ENCODE measurements at places on chromosomes 1 and 21.
A peak's percentile ranks its signal among the peaks of the same experiment; 100 is the strongest.

DNA sequence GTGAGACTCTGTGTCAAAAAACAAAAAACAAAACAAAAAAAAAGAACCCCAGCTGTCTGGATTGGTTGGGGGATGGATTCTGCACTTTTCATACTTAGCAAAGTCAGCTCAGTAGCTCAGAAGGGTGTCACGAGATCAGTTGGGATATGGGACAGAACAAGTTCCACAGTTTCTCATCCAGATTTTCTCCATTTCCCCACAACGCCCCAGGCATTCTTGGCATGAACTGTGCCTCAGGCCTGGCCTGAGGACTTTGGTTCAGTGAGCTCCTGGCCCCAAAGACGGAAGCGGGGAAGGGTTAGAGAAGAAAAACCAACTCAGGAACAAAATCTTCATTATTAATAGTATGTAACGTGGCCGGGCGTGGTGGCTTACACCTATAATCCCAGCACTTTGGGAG, 1.9 kb downstream of the AKR7A2 start:
- DNase-seq: no peak

- no peak for DNase-seq
Measured at GRCh38 chr1:59061876-59062275, 235.0 kb upstream of the FGGY start.

GRCh38 chr1:156004843-156005584, 15.7 kb downstream of the SSR2 start:
- no peak for DNase-seq

GRCh38 chr1:153506831-153507413, 28.9 kb downstream of the S100A6 start:
- no peak for DNase-seq

DNA sequence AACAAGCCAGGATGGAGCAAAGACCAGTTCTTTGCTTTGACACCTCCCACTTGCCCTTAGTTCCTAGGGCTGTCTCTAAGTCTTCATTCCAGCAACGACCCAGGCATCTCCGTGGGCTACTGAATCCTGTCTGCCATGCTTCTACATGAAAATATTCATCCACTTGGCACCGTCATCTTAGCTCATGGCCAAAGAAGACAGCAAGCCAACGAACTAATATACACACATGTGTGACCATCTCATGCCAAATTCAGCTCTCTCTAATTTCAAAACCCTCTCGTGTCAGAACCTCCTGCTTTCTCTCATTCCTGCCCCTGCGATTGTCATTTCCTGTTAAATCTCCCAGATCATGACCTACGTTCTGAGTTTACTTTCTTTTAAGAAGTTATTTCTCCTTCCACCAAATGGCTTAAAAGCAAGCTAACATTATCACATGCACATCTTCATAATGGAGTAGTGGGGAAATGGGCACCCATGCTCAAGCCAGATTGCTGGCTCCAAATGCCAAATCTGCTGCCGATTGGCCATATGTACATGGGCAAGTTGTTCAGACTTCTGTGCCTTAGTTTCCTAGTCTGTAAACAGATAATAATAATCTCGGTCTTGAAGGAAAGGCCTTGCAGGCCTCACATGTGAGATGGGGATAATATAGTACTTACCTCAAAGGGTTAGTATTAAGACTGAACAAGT, 373.4 kb downstream of the USH2A start:
- DNase-seq: no peak

- no peak for DNase-seq
Measured at GRCh38 chr1:209743145-209743482, 12.7 kb upstream of the TRAF3IP3 start.

GRCh38 chr1:214683621-214684020, 80.6 kb downstream of the CENPF start:
- no peak for DNase-seq

GRCh38 chr21:36202726-36203602, 46.3 kb downstream of the DOP1B start:
- DNase-seq: no peak

DNA sequence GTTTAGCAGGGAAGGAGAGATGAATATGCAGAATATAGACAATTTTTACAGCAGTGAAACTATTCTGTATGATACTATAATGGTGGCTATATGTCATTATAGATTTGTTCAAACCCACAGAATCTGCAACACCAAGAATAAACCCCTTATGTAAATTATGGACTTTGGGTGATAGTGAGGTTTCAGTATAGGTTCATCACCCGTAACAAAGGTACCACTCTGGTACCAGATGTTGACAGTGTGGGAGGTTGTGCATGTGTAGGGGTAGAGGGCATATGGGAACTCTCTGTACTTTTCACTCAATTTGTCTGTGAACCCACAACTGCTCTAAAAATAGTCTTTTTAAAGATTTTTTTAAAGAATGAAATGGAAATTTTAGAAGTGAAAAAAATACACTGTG, 29.9 kb upstream of the PRDX6 start:
- DNase-seq: no peak

DNA sequence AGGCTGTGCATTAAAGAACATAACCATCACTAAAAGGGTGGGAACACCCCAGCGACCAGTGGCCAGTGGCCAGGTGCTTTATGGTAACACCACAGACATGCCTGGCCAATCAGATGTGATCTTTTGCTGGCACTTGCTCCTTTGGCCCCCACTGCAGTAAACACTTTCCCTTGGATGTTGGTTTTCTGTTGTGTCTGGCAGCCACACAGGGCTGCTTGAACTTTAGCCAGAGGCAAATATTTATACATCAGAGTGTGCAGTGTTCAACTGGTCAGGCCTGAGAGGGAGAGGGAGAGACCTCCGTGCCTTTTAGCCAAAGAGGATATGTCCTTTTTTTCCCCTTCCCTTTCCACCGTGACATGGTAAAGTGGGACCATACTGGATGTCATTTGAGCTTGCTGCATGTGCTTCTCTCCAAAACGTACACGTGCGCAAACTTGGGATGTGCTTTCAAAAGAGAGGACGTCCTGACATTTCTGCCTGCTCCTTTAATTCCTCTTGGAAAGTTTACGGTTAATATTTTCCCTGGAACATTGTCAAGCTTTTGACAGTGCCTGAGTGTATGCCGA, 101.2 kb downstream of the NFIA start:
- DNase-seq: no peak

DNA sequence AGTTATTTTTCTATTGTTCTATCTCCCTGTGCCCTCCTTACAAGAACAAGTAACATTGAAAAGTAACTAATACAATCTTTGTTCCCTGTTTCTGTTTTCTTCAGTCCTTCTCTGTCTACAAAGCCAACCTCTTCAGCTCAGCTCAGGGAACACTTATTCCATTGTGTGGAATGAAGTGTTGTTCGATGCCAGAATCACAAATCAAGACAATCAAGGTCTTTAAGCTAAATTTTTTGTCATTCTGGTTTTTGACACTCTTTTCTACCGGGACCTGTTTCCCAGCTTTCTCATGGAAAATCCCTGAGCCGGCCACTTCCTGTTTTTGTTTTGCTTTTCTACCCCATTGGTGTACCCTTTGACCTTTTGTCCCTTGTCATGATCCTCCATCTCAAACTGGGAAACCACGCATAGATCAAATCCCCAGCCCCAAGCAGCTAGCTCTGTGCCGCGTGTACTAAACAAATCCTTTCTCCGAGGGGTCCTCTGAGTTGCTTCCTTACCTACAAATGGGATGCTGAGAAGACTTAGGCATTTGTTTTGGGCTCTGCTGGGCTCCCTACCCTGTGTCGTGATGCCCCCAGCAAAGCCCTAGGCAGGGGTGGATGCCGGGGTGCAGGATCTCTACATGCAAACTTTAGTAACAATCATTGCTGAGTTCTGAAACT, 141.8 kb downstream of the TOMM20 start:
- DNase-seq: no peak

GRCh38 chr1:183263886-183264602, 78.0 kb downstream of the LAMC2 start:
- DNase-seq: no peak

DNA sequence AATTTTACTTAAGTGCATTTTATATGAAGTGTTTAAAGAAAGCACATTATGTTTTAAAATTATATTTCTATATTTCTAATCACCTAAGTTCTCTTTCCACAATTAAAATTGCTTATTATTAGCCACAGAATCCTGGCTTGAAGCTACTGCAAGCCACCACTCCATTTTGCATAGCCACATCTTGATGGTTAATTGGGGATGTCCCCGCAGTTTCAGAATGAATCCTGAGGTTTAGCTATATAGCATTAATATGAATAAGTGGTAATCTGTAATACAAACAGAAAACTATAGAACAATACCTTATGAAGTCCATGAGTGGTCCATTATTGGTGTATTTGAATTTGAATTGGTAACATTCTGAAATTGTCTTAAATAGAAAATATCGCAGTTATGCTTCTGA, 11.6 kb upstream of the GOLPH3L start:
- DNase-seq: no peak

- DNase-seq: no peak
Measured at GRCh38 chr1:55535724-55536544, 320.8 kb upstream of the USP24 start.

DNA sequence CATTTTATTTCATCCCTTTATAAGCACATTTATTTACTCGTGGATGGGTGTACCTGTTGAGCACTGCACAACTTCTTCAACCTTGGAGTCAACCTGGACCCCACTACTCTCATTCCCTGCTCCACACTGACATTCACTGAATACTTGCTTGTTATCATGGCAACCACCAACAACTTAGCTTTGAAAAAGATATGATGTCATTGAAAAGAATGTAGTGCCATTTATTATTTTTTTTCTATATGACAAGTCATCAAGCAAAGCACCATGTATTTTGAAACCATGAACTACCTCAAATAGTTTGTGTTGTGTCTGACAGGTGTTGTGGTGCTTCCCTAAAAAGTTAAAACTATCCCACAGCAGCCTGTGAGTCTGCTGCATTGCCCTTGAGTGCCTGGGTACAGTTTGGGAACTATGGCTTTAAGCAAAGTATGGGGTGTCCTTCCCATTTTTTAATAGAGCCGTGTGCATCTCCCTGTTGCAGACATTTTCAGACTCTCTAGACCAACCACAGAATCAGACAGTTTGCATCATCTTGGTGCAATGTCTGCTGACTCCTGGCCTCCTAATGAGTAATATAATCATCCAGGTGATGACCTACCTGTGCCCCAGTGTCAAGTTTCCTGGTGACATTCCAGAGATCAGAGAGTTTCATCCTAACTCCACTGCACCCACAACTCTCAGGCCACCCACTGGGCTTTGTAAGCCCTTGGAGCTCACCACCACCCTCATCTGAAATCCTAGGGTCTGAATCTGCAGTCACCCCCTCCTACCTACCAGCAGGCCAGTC, 339.7 kb upstream of the PROX1 start:
- no peak for DNase-seq

GRCh38 chr1:210535761-210536160, 207.1 kb downstream of the HHAT start:
- no peak for DNase-seq

DNA sequence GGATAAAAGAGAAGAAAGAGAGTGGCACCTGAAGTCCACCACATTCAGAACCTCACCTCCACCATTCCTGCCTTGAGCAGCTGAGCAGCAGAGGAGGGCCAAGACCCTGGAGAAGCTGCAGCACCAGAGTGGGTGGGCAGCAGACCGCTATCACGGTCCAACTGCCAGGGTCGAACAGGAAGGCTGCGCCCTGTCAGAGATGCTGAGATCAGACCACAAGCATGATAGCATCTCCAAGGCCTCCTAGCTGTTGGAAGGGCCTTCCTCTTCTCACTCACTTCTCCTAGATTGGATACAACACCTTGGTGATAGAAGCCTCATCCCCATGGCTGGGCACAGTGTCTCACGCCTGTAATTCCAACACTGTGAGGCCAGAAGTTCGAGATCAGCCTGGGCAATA, 12.1 kb upstream of the SLC45A3 start:
- DNase-seq: no peak

DNA sequence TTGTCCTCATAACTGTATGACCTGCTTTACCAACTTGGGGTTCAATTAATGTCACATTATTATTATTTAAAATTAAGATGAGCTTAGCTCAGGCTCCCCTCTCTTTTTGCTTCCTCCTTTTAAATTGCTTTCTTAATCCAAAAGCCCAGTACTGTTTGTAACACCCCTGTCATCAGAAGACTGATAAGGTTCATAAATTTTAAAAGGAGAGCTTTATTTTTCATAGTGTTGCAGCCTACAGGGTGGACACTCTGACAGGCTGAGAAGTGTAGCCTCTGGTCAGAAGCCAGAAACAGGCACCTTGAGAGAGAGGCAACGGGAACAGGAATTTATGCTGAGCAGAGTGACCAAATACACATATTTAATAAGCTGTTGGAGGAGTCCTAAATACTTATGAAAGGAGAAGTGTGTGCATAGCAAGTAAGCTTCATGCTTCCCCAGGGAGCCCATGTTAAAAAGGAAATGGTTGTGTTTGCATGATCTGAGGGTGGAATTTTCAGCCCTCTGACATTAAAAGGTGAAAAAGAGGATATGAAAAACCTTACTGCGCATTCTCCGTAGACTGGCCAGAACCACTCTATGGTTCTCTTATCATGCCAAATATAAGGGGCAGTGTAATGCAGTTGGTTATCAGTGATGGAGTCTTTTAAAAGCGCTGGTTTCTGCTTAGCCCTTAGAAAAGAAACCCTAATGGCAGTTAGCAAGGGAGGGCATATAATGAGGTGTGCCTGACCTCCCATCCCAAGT, 30.5 kb upstream of the FGGY start:
- DNase-seq: no peak

GRCh38 chr1:233477359-233477758, 136.5 kb upstream of the KCNK1 start:
- DNase-seq: no peak

- no peak for DNase-seq
Measured at GRCh38 chr1:245690946-245691541, 536.3 kb downstream of the KIF26B start.

DNA sequence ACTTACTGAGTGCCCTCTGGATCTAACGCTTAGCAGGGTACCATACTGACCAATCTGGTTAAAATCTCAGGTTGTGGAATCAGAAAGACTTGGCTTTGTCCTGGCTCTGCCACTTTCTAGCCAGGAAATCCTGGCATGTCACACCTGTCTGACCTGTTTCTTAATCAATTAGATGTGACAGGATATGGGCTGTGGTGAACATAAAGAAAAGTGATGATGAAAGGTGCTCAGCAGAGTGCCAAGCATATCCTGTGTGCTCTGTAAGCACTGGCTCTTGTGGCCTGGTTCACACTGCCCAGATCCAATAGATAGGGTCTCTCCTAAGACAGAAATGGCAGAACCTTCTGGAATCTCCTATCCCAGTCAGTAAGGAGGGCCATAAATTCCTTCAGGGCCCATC, 53.9 kb downstream of the PHC2 start:
- no peak for DNase-seq

- peak; percentile 32 for DNase-seq
Measured at GRCh38 chr1:160261556-160261892, 825 bp downstream of the DCAF8 start.

GRCh38 chr1:48676376-48676775, 100.3 kb downstream of the BEND5 start:
- no peak for DNase-seq

Data from stimulated activated CD4-positive, alpha-beta T cell treated with anti-CD3 and anti-CD28 coated beads, Interleukin-1b, Interleukin-23, amount 100 ng/mL, for 1 hour (primary cell).